ENCODE measurements at places on chromosomes 7 and 10.

DNA sequence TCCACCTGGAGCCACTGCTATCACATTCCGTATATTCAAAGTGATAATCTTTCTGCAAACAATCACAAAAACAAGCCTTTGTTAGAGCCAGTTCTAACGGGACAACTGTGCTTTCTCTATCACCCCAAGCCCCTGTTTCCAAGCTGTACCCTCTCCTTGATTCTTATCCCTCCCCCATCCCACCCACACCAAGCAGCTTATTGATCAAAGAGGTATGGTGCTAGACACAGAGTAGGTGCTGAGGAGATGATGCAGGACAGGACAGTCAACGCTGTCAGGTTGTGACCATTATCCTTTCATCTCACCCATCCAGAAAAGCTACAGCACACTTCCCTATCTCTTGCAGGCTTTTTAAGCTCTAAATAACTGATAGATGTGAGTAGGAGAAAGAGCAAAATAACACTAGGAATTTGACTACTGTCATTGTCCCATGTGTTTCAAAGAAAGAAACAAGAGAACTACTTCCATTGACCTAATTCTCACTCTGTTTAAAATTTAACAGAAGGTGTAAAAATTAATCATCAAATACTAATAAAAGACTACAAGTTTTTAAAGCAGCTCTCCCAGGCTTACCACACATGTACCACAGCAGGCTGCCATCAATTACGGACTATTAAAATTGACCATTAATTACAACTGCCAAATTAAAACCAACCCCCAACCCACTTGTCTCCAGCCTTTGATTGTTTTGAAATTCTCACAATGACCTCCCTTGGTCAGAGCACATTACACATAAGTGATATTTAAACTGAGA, 94.3 kb downstream of the ELAPOR2 start:
- DNase-seq, result no peak

DNA sequence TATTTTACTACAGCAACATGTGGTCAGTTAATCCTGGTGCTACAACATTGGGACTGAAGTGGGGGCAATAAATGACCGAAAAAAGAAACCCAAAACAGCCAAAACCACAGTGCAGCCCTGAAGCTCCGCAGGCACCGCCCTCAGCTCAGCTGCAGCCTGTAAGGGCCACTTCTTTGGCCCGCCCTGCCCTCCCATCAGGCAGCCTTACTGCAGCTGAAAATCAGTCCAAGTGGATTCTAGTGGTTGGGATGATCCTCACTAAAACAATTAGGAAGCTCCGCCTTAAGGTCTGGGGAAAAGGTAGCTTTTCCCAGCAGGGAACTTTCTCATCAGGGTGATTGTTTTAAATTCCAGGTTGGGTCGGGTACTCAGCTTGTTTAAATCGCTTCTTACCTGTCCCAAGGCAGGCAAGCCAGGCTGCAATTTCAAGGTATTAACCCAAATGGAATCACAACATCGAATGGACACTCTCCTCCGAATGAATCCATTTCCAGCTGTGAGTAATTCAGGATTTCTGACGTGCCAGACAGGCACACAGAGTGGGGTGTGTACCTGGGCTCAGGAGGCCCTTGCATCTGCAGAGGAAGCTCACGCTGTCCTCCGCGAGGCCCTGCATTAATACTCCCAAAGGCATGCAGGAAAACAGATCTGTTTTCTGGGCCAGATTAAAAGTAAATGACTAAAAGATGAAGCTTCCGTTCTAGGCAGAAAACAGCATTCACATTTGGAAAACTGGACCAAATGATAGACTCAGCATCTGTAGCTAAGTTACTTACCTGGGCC, 104.3 kb downstream of the CREB5 start:
- DNase-seq, result no peak

GRCh38 chr7:151468217-151469018, 28.5 kb upstream of the CRYGN start:
- DNase-seq, result no peak

DNA sequence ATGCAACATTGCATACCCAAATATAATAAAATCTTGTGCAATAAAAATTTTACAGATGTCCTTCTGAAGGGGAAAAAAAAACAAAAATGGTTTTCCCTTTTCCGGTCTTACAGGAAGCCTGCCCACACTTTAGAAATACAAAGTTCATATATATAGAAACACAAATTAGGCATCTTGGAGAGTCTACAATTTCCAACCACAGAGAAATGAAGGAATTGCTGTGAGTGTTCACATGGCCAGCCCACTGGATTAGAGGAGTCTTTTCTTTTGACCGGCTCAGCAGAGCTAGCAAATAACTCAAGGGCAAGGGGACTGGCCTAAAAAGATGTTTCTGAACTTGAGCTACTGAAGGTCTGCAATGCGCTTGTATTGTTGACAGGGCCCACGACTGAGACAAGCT, 92.4 kb downstream of the GLI3 start:
- DNase-seq, result no peak

GRCh38 chr7:43808410-43808809, 49.9 kb downstream of the BLVRA start:
- no peak for DNase-seq

DNA sequence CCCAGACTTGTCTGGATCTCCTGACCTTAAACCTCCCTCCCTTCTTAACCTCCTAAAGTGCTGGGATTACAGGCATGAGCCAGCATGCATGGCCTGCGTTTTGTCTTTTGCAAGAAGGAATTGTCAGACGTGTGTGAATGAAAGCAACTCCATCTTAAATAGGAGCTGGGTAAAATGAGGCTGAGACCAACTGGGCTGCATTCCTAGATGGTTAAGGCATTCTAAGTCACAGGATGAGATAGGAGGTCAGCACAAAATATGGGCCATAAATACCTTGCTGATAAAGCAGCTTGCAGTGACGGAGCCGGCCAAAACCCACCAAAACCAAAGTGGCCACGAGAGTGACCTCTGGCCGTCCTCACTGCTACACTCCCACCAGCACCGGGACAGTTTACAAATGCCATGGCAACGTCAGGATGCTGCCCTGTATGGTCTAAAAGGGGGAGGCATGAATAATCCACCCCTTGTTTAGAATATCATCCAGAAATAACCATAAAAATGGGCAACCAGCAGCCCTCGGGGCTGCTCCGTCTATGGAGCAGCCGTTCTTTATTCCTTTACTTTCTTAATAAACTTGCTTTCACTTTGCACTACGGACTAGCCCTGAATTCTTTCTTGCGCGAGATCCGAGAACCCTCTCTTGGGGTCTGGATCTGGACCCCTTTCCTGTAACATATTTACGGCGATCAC, 41.2 kb upstream of the SDK1 start:
- DNase-seq, result no peak

GRCh38 chr10:70584909-70585544, 17.5 kb downstream of the PRF1 start:
- DNase-seq, result no peak

DNA sequence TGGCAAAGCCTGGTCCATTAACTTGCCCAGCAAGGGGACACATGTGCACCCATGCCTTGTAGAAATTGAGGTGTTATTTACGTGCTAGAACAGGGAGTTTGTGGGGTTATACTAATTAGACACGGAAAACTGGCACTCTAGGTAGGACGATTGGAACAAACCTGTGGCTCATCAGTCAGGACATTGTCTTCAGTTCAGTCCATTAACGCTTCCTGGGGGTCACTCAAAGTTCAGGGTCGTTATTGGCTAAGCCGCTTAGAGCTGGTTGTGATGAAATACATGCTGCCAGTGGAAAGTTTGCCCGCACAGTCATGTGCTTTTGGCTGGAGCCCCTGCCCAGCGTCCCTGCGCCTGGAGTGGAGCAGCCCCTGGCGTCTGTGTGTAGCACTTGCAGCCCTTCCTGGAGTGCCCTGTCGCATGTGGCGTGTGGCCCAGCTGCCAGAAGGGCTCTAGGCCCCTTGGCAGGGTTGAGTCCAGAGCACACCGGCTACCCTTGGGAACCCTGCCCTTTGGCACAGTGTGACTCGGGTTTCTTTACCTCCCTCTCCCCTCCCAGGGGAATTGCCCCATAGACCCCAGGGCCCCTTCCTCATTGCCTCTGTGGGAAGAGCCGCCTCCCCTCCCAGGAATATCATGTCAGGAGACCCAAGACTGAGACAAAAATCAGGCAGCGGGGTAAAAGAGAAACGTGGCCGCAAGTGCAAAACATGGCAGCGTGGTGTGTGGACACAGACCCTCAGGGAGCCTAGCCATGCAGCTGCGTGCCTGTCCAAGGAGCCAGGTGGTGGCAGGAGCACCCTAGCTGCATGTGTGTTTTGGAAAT, 9.8 kb downstream of the ZNF775 start:
- DNase-seq, result no peak

GRCh38 chr7:39392151-39392550, 174.1 kb upstream of the YAE1 start:
- DNase-seq, result no peak

GRCh38 chr7:50920031-50920635, 137.4 kb upstream of the GRB10 start:
- DNase-seq, result no peak

GRCh38 chr7:148911626-148912025, 27.5 kb upstream of the EZH2 start:
- no peak for DNase-seq

- DNase-seq, result no peak
Measured at GRCh38 chr10:34730726-34731125, 84.4 kb downstream of the PARD3 start.

- no peak for DNase-seq
Measured at GRCh38 chr7:33388332-33388731, 259.0 kb downstream of the BBS9 start.

GRCh38 chr7:155418941-155419755, 38.8 kb upstream of the EN2 start:
- DNase-seq, result no peak

GRCh38 chr7:135601182-135601581, 43.5 kb downstream of the NUP205 start:
- DNase-seq, result no peak

DNA sequence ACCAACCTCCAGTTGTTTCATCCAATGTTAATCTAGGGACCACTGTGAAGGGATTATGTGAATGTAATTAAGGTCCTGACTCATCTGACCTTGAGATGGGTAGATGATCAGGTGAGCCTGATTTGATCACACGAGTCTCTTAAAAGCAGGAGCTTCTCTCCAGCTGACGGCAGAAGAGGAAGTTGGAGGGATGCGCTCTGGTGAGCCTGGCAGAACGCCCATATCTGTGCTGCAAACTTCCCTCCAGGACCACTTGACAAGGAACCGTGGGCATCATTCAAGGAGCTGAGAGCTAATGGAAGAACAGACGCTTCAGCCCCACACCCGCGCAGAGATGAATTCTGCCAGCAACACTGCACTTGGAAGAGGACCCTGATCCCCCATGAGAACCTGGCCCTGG, 642.4 kb downstream of the TNS3 start:
- DNase-seq, result no peak

- peak; percentile 52 for DNase-seq
Measured at GRCh38 chr7:54773472-54774399, 14.7 kb upstream of the SEC61G start.

DNA sequence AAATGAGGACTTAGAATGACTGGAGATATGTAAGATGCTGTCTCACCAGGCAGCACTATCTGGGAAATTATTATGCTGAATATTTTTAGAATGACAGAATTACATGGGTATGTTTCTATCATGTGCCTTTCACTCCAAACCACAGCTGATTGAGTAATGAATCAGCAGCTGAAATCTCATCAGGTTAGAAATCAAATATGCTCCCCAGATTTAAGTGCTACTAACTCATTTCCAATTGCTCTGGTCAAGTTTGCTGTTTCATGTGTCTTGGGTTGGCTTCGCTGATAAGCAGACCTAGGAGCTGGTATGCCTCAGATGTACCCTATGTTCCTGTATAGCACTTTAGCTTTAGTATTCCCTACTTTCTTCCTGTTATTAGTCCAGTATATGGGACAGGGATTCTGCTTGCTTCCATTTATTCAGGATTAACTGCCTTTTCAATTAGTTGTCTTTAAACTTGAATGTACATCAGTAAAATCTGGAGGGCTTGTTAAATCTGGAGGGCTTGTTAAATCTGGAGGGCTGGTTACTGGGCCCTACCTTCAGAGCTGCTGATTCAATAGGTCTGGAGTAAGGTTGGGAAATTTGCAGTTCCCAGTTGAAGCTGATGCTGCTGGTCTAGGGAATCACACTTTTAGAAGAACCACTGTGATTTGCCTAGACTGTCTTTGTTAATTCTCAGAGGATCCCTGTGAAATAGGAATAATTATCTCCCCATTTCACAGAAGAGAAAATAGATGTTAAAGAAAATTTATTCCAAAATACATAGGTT, 172.9 kb downstream of the DKK1 start:
- no peak for DNase-seq

DNA sequence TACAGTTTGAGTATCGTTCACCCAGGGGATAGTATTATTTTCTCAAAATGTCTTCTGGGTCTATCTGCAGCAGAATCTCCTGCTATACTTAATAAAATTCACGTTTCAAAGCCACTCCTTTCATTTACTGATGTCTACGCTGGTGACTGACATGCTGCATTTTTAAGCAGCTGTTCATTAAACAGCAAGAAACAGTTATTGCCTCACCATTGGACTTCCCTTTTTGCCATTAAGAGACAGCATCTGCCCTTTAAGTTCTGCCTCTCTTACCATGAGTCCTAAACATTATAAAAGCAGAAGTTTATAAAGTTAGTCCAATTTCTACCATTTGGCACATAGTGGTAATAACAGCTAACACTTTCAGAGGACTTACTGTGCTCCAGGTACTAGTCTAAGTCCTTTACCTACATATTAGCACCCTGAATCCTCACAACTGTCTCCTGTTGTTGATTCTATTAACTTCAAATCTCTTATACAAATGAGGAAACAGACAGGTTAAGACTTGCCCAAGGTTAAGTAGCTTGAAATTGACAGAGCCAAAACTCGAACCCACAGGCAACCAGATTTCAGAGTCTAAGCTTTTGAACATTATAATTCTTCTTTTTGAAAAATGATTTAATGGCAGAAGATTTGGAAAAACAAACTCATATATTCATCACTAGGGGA, 169.5 kb downstream of the SNX13 start:
- DNase-seq, result no peak

GRCh38 chr7:116426428-116427156, 72.9 kb upstream of the CAV2 start:
- DNase-seq, result no peak

DNA sequence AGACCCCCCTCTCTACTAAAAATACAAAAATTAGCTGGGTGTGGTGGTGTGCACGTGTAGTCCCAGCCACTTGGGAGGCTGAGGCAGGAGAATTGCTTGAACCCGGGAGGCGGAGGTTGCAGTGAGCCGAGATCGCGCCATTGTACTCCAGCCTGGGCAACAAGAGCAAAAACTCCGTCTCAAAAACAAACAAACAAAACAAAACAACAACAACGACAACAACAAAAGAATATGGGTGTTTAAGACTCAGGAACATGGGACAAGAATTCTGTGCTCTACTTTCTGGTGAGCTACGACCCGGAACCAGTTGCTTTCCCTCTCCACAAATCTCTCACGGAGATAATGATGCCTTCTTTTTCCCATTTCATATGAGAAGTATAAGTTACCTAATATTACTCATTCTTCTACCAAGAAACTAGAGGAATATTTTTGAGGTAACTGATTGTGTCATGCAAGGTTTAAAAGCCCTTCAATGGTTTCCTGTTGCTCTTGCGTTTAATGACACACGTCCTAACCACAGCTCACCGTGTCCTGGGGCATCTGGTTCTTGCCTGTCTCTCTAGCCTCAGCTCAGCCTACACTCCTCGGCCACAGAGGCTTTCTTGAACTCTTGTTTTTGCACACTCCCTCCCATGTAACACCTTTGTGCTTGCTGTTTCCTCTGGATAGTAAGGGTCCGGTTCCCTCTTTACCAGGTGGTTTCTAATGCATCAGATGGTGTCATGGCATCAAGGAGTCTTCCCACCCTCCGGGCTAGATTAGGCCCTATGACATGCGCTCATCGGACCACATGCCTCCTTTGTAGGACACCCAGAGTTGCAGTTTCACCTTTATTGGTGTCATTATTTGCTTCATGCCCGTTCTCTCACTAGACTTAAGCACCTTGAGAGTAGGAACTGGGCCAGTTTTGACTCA, 67.5 kb downstream of the PFKFB3 start:
- DNase-seq, result no peak
